ENCODE measurements at places on chromosomes 3 and 15.

- no peak for DNase-seq
These were observed 47.1 kb upstream of the LSAMP start for GRCh38 chr3:116492379-116492778.

- DNase-seq, result no peak
These were observed 48.1 kb upstream of the MAP4 start for GRCh38 chr3:48064292-48064829.

DNA sequence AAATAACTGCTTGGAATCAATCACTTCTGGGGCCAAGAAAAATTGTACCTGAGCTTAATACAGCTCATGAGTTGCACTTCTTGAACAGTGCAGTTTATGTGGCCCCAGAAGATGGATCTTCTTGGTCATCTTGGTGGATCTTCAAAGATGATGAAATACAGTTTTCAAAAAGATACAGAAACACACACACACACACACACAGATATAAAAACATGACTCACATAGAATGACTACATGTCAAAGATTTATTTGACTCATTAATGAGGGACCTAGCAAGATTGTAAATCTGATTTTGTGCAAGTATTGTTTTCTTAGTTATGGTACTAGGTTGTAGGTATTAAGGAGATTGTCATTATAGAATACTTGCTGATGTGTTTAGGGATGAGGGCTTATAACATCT, 32.6 kb downstream of the PDCD6IP start:
- no peak for DNase-seq

DNA sequence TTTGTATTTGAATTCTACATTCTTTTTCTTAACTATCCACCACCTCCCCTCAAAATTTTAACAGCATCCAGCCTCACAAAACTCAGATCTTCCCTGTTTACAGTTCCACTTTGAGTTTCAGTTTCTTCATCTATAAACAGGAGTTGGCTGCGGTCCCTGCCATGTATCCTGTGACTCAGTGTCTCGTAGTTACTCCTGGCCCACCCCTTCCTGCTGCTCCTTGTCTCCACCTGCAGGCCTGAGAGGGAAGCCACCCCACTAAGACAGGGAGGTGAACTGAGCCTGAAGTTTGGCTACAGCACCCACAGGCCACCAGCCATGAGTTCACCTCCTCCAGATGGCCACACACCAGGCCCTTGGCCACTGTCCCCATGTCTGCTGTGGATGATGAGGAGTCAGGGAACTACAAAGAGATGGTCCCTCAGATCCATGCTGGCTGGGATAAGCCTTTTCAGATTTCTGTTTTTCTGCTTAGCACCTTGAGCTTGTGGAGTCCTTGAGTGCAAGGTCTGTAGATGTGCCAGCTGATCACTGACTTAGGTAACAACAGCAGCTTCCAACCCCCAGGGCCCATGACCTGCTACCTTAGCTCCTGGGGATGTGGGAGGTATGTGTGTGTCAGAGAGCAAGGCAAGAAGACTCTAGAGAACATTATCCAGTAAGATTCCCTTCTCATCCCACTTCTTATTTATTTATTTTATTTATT, 37.5 kb downstream of the CD86 start:
- no peak for DNase-seq

DNA sequence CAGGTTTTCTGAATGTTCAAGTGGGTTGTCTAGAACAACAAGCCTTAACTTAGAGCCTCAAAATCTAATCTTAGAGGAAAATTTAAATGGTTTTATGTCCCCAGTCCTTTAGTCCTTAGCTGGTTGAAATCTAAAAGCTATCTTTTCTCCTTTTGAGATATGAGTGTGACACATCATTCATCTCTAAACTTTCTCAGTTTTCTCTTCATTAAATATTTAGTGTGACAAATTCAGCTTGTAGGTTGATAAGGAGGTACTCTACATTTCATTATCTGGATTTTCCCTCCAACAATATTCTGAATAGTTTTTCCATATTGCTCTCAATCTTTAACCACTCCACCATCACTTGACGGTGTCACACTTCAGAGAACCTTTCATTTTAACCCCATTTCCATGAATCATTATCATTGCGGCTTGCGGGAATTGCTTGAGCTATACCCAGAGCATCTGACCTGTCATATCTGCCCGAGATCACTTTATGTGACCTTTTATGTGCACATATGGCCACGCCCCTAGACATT, 16.1 kb upstream of the ATP8B4 start:
- DNase-seq, result no peak

- no peak for DNase-seq
These were observed 320.2 kb downstream of the CHST2 start for GRCh38 chr3:143439817-143440216.

- no peak for DNase-seq
These were observed 81.0 kb downstream of the USP13 start for GRCh38 chr3:179733797-179734196.

- DNase-seq, result no peak
These were observed 35.9 kb upstream of the CHD2 start for GRCh38 chr15:92864127-92864814.

- DNase-seq, result peak; percentile 40
These were observed 15.2 kb downstream of the PRICKLE2 start for GRCh38 chr3:64209866-64210621.

DNA sequence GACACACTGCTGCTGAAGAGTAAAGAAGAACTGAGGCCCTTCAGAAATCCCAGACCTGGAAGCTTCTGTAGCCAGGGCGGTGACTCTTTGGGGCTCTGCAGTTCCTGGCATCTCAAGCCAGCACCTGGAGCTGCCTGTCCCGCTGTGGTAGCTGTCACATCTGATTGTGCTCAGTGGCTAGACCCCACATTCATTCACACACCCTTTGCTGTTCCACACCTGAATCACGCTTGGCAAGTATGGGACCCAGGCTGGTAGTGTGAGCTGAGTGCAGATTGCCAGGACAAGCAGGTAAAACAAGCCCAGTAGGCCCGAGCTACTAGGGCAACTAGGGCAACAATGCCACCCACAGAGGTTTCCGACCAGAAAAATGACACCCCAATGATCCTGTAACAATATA, 218.2 kb downstream of the VGLL3 start:
- DNase-seq, result no peak

- DNase-seq, result no peak
These were observed 415.3 kb downstream of the FOXP1 start for GRCh38 chr3:71168121-71168721.

GRCh38 chr3:9826815-9827573, 16.8 kb downstream of the RPUSD3 start:
- DNase-seq, result no peak

Data from G401 (cell line).